ENCODE measurements at places on chromosomes 13 and 19.

DNA sequence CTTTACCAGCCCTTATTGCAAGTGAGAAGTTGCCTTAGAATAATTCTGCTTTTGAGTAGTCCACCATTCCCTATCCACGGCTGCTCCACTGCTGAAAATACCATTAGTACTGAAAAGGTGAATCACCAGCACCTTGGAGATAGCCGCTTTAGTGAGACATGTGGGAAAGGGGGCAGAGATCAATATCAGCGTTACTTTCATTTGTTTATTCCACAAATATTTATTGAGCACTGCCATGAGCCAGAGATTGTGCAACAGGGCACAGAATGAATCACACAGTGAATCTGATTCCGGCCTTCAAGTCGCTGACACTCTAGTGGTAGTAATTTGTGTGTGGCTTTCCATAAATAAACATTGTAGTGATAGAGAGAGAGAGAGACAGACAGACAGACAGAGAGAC lies 31.5 kb upstream of the MYO16 start:
- no peak for DNase-seq

DNA sequence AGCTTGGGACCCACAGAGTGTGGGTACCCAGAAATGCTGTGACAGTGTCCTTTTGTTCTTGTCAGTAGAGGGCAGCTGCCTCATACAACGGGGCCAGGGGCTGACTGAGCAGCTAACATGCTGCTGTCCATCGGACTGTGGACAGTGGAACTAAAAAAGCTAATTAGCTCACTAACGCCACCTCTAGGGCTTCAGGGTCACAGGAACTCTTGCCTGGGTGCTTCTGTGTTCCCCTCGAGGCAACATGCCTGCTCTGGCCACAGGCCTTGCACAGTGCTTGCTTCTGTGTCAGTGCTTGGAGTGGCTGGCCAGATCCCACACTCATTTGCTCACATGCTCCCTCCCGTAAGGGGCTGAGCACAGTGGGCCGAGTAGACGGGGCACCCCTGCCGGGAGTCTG lies 377.0 kb downstream of the OLFM4 start:
- no peak for DNase-seq

DNA sequence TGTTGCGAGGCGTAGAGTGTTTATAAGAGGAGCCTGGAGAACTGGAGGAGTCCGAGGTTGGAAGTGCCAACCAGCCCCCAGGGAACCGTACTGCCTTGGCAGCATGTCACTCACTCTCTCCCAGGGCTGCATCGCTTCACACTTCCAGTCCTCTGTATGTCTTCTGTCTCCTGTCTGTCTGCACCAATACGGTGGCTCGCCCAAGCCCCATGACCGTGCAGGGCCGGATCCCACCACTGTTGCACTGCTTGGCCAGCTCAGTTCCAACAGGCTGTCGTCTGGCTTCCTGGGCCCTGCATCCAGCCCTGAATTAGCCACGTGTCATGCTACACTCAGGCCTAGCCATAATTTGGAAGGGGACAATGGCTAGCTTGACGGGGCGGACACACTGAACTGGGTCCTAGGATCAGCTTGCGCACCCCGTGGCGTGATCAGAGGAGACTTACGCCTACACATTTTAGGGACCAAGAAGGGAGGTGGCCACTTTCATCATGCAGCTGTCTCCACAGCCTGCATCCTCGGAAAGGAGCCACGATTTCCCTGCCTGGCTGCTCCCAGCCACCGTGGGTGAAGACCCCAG lies 147.1 kb downstream of the URI1 start:
- DNase-seq: no peak

DNA sequence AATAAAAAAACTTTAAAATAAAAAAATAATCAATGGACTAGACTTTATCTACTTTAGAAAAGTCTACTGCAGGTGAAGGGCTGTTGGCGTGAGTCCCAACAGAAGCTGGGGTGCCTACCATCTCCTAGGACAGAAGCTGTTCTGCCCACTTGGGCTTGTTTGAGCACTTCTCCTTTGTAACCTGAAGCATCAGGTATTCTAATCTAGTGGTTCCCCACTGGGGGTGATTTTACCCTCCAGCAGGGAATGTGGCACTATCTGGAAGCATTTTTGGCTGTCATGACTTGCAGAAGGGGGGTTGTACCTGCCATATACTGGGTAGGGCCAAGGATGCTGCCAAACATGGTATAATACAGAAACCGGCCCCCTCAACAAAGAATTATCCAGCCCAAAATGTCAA lies 16.2 kb upstream of the DOCK9 start:
- DNase-seq: no peak
